Astrocyte (in vitro differentiated cells and primary cell): ENCODE measurements at places on chromosomes 2 and 18.

- H3K27ac ChIP-seq, result no peak overlapping the region
- no peaks in the 10 kb centered on the region for H3K27me3 ChIP-seq
- H3K4me3 ChIP-seq, result no peak overlapping the region
- peaks cover 46% of the 10 kb centered on the region for H3K4me1 ChIP-seq
Observed at GRCh38 chr2:75556679-75557366, 3.9 kb downstream of the EVA1A start.

GRCh38 chr2:149169656-149170055 lies 131.2 kb downstream of the LYPD6B start:
- DNase-seq, result no peak
- peaks cover 2% of the 10 kb centered on the region for H3K27me3 ChIP-seq
- no peaks in the 10 kb centered on the region for H3K4me1 ChIP-seq
- H3K36me3 ChIP-seq, result no peaks in the 10 kb centered on the region

DNA sequence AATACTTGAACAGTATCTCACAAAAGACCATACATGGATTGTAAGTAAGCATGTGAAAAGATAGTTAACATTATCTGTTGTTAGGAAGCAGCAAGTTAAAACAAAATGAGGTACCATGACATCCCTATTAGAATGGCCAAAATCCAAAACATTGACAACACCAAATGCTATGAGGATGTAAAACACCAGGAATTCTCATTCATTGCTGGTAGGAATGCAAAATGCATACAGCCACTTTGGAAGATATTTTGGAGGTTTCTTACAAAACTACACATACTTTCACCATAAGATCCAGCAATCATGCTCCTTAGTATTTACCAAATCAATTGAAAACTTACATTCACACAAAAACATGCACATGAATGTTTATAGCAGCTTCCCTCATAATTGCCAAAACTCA lies 30.9 kb upstream of the ICOS start:
- peak; percentile 23 for DNase-seq
- peaks cover 7% of the 10 kb centered on the region for H3K4me1 ChIP-seq
- H3K36me3 ChIP-seq, result no peaks in the 10 kb centered on the region

GRCh38 chr2:236673823-236674185 lies 104.2 kb downstream of the ACKR3 start:
- H3K27me3 ChIP-seq, result no peaks in the 10 kb centered on the region
- no peak overlapping the region for H3K27ac ChIP-seq
- no peak overlapping the region for H3K4me3 ChIP-seq
- H3K36me3 ChIP-seq, result no peaks in the 10 kb centered on the region
- H3K4me1 ChIP-seq, result peaks cover 17% of the 10 kb centered on the region
- no peak for DNase-seq

- no peaks in the 10 kb centered on the region for H3K27me3 ChIP-seq
- H3K27ac ChIP-seq, result no peak overlapping the region
- peak; percentile 27 for DNase-seq
- H3K4me3 ChIP-seq, result no peak overlapping the region
- peaks cover 8% of the 10 kb centered on the region for H3K36me3 ChIP-seq
- H3K4me1 ChIP-seq, result no peaks in the 10 kb centered on the region
Observed at GRCh38 chr18:70195852-70196434, 9.5 kb downstream of the RTTN start.

DNA sequence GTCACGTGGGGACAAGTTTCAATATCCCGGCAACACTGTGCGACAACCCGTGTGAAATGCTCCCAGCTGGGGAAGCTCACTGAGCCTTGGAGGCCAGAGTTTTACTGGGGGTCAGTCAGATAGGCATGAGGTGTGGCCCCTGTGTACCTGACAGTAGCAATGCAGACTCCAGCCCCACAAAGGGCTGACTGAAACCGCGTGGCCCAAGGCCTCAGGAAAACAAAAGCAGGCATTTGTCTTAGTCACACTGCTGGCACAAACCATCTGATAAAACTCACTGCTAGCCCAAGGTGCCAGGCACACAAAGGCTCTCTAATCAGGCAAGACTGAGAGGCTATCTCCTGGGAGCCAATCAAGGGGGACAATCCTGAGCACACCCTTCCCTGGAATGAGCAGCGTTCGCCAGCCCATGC lies 786.6 kb upstream of the RAB6C start:
- H3K36me3 ChIP-seq, result no peaks in the 10 kb centered on the region
- H3K4me1 ChIP-seq, result no peaks in the 10 kb centered on the region
- no peak for DNase-seq
- H3K4me3 ChIP-seq, result no peak overlapping the region
- H3K27ac ChIP-seq, result no peak overlapping the region

DNA sequence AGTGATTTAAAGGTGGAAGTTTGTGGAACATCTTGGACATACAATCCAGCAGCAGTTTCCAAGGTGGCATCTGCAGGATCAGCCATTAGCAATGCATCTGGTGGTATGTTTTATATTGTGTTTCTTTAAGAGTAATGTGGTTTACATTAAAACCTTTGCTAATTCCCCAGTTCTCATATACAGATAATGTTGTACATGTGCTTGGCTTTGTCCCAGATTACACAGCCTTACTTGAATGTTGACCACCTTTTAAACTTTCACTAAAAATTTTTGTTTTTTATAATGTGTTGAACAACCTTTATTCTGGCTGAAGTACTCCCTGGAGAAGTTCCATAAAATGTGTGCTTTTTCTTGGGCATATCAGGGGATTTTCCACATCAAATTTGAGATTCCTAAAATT lies 57.5 kb downstream of the MIB1 start:
- no peaks in the 10 kb centered on the region for H3K4me1 ChIP-seq
- no peaks in the 10 kb centered on the region for H3K27me3 ChIP-seq
- DNase-seq, result no peak

GRCh38 chr2:223300326-223300725 lies 248.3 kb downstream of the KCNE4 start:
- H3K27me3 ChIP-seq, result no peaks in the 10 kb centered on the region
- no peaks in the 10 kb centered on the region for H3K4me1 ChIP-seq
- no peaks in the 10 kb centered on the region for H3K36me3 ChIP-seq
- DNase-seq, result peak; percentile 6

GRCh38 chr2:135997380-135997779 lies 12.0 kb upstream of the DARS1 start:
- no peaks in the 10 kb centered on the region for H3K27me3 ChIP-seq
- H3K36me3 ChIP-seq, result no peaks in the 10 kb centered on the region
- H3K4me3 ChIP-seq, result no peak overlapping the region
- no peak for DNase-seq
- no peak overlapping the region for H3K27ac ChIP-seq
- H3K4me1 ChIP-seq, result no peaks in the 10 kb centered on the region

DNA sequence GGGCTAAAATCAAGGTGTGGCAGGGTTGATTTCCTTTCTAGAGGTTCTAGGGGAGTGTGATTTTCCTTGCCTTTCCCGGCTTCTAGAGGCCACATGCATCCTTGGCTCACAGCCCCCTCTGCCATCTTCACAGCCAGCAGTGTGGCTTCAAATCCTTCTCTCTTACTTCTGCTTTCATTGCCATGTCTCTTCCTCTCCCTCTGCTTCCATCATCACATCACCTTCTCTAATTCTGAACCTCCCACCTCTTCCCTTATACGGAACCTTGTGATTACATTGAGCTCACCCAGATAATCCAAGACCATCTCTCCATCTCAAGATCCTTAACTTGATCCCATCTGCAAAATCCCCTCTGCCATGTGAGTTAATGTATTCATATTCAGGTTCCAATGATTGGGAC lies 56.2 kb upstream of the RMDN2 start:
- H3K27ac ChIP-seq, result no peak overlapping the region
- no peak for DNase-seq
- no peaks in the 10 kb centered on the region for H3K36me3 ChIP-seq
- H3K4me3 ChIP-seq, result no peak overlapping the region
- H3K4me1 ChIP-seq, result peaks cover 21% of the 10 kb centered on the region

GRCh38 chr2:100252811-100253698 lies 69.2 kb downstream of the LONRF2 start:
- no peak overlapping the region for H3K27ac ChIP-seq
- DNase-seq, result no peak
- peaks cover 2% of the 10 kb centered on the region for H3K27me3 ChIP-seq
- H3K4me3 ChIP-seq, result no peak overlapping the region

DNA sequence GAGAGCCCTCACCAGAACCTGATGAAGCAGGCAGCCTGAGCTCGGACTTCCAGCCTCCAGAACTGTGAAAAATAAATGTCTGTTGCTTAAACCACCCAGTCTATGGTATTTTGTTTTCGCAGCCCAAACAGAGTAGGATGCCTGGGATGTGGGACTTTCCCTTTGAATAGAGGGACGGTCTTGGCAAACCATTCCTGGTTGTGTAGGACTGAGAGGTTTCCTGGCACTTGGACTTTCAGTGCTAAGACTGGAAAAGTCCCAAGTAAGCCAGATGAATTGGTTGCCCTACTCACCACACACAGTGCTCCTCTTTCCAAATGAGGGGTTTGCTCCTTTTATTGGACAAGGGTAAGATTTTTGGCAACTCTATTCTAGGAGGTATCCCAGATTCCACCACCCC lies 46.8 kb upstream of the ACMSD start:
- no peaks in the 10 kb centered on the region for H3K27me3 ChIP-seq
- H3K4me3 ChIP-seq, result no peak overlapping the region
- DNase-seq, result no peak
- H3K36me3 ChIP-seq, result no peaks in the 10 kb centered on the region
- no peaks in the 10 kb centered on the region for H3K4me1 ChIP-seq

- H3K4me3 ChIP-seq, result no peak overlapping the region
- H3K27ac ChIP-seq, result no peak overlapping the region
- peak; percentile 64 for DNase-seq
- no peaks in the 10 kb centered on the region for H3K27me3 ChIP-seq
Observed at GRCh38 chr2:100283724-100284501, 38.4 kb downstream of the LONRF2 start.

- peak; percentile 87 for DNase-seq
- no peak overlapping the region for H3K4me3 ChIP-seq
- no peaks in the 10 kb centered on the region for H3K36me3 ChIP-seq
- peak overlapping the region; percentile 23 for H3K27ac ChIP-seq
Observed at GRCh38 chr2:215612786-215613185, 176.9 kb upstream of the FN1 start.

GRCh38 chr2:239168575-239168974 lies 232.2 kb downstream of the HDAC4 start:
- H3K27me3 ChIP-seq, result no peaks in the 10 kb centered on the region
- H3K36me3 ChIP-seq, result no peaks in the 10 kb centered on the region
- no peak overlapping the region for H3K4me3 ChIP-seq
- no peak overlapping the region for H3K27ac ChIP-seq
- H3K4me1 ChIP-seq, result no peaks in the 10 kb centered on the region

DNA sequence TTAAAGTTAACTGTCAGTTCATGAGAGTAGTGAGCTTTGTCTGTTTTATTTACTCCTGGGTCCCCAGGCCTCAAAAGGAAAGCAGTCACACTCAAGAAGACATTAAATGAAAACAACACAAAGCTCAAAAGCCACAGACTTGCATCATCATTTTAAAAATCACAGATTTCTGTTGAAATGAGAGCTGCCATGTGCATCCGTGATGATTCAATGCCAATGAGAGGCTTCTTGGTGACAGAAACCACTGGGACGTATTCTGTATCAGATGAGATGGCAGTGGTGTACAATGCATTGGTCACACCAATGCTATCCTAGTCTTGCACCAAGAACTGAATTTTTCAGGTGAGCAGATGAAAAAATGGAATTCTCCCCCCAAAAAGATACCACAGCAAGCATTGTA lies 204.8 kb downstream of the ANAPC1 start:
- no peak overlapping the region for H3K4me3 ChIP-seq
- DNase-seq, result no peak

- DNase-seq, result no peak
- no peaks in the 10 kb centered on the region for H3K36me3 ChIP-seq
- no peaks in the 10 kb centered on the region for H3K27me3 ChIP-seq
- no peak overlapping the region for H3K27ac ChIP-seq
- no peaks in the 10 kb centered on the region for H3K4me1 ChIP-seq
- no peak overlapping the region for H3K4me3 ChIP-seq
Observed at GRCh38 chr2:96806468-96807126, 9.5 kb upstream of the CNNM3 start.

DNA sequence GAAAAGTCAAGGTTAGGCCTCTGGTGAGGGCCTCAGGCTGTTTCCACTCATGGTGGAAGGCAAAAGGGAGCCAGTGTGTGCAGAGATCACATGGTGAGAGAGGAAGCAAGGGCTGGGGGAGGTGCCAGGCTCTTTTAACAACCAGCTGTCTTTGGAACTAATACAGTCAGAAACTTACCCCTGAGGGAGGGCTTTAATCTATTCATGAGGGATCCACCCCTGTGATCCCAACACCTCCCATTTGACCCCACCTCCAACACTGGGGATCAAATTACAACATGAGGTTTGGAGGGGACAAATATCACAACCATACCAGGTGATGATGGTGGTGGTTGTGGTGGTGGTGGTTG lies 10.9 kb downstream of the POLI start:
- DNase-seq, result no peak
- no peak overlapping the region for H3K4me3 ChIP-seq
- peaks cover 3% of the 10 kb centered on the region for H3K4me1 ChIP-seq
- peaks cover 3% of the 10 kb centered on the region for H3K36me3 ChIP-seq

DNA sequence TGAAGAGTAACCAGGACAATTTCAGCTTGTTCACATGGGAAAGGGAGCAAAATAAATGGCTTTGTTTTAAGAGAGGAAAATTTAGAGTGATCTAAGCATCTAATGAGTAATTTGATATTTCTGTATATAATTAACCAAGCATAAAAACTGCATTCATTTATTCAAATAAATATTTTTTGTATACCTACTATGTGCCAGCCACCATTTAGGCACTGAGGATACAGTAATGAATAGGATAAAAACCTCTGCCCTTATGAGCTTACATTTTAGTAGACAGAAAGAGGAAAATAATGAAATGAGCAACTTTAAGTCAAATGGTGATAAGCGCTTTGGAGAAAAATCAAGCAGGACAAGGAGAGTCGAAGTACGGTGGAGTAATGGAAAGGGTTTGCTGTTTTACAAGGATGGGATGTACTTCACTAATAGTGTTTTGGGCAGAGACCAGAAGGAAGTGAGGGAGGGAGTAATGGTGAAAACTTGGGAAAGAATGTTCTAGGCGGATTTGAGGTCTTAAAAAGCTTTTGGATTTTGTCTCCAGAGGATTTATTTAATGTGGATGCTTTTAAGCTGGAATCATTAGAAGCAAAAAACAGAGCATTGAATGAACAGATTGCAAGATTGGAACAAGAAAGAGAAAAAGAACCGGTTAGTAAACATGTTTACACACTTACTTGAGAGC lies 17.4 kb downstream of the NDC80 start:
- no peaks in the 10 kb centered on the region for H3K4me1 ChIP-seq
- peaks cover 7% of the 10 kb centered on the region for H3K36me3 ChIP-seq
- no peak overlapping the region for H3K4me3 ChIP-seq

GRCh38 chr2:66069937-66070720 lies 364.8 kb upstream of the MEIS1 start:
- no peaks in the 10 kb centered on the region for H3K27me3 ChIP-seq
- no peaks in the 10 kb centered on the region for H3K4me1 ChIP-seq
- H3K36me3 ChIP-seq, result no peaks in the 10 kb centered on the region

DNA sequence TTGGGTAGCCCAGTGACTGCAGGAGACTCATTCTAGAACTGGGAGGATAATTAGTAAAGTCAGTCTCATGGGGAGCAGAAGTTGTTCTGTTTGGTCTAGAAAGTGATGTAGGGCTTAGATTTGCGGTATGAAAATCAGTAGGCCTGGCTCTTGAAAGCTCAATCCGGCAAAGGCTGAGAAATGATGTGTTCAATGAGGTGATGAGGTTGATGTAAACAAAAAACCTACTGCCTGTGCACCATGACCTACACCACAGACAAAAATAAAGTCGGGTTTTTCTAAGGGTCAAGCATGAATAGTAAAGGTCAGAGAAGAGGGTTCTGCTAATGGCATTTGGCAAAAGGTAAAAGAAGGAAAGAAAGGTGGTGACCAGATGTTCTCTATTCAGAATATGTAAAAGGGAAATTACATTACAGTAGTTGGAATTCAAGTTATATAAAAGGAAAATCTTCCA lies 80.8 kb upstream of the COL5A2 start:
- no peaks in the 10 kb centered on the region for H3K27me3 ChIP-seq
- peak overlapping the region; percentile 68 for H3K27ac ChIP-seq
- no peak overlapping the region for H3K4me3 ChIP-seq
